ENCODE measurements at places on chromosomes 7 and 10.
A peak's percentile ranks its signal among the peaks of the same experiment; 100 is the strongest.

- no peak for DNase-seq
Measured at GRCh38 chr10:60757420-60757895, 20.8 kb upstream of the CDK1 start.

GRCh38 chr10:73791871-73792400 is 6.5 kb downstream of the ZSWIM8 start:
- DNase-seq = no peak

DNA sequence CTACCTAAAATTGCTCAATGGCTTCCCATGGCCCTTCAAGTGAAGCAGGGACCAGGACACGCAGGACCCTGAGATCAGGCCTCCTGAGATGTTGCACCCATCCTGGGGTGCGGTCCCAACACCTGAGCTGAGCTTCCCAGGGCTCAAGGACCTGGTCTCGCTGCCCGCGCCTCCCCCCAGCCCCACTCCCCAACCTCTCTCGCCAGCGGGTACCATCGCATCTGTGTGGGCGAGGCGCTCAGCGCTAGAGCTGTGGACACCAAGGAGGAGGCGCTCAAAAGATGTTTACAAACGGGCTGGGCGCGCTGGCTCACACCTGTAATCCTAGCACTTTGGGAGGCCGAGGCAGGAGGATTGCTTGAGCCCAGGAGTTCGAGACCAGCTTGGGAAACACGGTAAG is 7.4 kb upstream of the CRYGN start:
- no peak for DNase-seq

GRCh38 chr7:42868480-42868879 is 43.4 kb downstream of the C7orf25 start:
- DNase-seq = no peak

- no peak for DNase-seq
Measured at GRCh38 chr10:60155943-60156683, 233.6 kb downstream of the ANK3 start.

GRCh38 chr10:44934416-44935200 is 23.5 kb downstream of the TMEM72 start:
- DNase-seq = no peak

DNA sequence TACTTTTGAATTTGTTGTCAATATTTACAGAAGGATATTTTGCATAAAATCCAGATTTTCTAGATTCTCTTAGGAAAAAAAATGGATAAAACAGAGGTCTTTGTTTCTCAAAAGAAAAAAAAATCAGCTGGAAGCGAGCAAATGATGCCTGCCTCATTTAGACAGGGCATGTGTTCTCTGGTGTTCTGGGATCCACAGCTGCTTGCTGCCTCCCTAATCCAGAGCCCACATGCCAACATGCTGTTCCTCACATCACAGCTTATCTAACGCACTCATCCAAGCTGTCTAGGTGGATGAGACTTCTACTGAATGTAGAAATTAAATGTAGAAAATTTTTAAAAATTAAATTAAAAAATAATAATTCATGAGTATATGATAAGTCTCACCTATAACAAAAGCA is 630.1 kb downstream of the SORCS1 start:
- DNase-seq = no peak

DNA sequence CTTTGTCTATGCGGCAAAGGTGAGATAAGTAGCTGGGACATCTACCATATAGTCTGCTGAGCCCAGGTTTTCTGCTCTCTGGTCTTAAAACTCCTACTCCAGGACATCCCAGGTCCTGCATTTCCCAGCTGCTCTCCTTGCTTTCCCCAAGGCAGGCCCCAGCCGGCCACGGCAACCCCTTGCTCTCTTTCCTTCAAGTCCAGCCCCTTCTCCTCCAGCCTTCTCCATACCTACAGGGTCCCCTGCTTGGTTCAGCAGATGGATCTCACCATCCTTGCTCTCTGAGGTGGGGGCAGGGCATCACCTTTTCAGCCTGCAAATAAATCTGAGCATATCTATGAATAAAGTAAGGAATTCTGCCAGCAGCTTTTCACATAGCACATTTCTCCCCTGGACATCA is 8.7 kb downstream of the GIMAP5 start:
- no peak for DNase-seq

DNA sequence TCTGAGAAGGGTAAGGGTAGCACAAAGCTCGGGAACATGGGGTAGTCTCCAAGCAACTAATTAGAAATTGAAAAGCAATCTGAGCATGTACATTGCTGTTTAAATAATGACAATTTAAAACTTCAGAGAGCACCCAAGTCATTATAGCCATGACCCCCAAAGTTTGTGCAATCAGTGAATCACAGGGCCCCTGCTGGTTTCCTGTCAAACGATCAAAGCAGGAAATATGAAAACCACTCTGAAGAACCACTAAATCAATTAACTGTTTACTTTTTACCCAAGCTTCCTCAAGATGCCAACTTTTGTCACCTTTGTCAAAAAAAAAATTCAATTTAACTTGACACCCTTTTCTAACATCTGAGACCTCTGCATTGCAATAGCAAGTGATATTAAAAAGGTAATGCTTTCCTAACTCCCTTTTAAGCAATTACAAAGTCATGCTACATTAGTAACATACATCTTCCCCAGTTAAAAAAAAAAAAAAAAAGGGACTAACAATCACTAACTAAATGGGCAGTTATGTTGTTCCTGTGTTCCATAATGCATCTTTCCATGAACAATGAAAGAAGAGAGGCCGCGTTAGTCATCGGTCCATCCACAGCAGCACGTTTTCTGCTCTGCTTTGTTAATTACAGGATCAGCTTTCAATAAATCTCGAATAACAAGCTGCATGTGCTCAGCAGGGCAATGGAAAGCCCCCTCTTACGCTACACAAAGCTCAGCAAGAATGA is 80.6 kb downstream of the ETV1 start:
- no peak for DNase-seq

DNA sequence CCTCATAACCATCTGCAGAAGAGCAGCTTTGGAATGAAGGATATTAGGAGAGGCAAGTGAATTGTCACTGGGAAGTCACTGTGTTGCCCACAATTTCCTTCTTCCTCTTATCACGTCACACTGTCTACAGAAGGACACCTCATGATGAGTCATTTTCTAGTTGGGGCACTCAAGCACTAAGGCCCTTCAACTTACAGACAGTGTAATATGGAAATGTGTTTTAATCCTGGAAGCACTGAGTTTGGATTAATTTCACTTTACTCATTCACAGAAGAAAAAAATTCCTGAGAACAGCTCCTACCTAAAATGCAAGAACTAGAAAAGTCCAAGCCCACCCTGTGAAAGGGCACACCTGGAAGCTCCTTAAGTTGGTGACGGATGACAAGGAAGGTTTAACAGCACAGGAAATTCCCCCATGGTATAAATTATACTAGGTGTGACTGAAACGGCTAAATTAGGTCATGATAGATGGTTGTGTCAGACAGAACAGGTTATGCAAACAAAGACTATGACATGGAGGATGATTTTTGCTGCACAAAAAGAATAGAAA is 56.6 kb downstream of the PARD3 start:
- DNase-seq = no peak

- no peak for DNase-seq
Measured at GRCh38 chr7:81684514-81685269, 85.2 kb downstream of the HGF start.

DNA sequence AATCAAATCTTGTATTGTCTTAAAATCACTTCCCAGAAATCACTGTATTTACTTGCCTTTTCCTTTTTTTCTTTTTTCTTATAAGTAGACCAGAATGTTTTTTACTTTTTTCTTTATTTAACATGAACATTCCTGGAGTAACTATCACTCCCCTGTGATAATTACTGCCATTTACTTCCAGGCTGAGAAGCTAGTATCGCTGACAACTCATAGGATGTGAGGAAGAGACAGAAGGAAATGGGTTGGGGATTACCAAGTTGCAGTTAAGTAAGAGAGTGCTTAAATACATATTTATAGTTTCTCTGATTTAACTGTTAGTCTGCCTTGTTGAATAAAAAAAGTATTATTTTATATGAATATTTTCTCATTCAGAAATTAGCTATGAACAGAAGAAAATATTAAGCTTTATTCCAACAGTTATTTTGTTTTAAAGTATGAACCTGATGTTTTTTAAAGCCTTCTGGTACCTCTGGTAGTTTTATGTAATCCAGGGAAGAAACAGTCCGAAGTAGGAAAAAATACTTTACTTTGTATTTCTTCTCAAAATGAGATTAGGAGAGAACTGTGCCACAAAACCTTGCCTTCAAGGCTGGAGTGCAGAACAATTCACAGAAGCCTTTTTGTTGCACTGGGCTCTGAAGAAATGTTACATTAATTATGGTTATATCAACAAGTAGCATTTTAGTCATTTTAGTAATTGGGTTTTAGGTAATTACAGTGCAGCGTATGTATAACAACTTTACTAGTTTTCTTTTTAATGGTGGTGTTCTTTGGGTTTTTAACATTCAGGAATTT is 72.8 kb downstream of the SHOC2 start:
- no peak for DNase-seq

DNA sequence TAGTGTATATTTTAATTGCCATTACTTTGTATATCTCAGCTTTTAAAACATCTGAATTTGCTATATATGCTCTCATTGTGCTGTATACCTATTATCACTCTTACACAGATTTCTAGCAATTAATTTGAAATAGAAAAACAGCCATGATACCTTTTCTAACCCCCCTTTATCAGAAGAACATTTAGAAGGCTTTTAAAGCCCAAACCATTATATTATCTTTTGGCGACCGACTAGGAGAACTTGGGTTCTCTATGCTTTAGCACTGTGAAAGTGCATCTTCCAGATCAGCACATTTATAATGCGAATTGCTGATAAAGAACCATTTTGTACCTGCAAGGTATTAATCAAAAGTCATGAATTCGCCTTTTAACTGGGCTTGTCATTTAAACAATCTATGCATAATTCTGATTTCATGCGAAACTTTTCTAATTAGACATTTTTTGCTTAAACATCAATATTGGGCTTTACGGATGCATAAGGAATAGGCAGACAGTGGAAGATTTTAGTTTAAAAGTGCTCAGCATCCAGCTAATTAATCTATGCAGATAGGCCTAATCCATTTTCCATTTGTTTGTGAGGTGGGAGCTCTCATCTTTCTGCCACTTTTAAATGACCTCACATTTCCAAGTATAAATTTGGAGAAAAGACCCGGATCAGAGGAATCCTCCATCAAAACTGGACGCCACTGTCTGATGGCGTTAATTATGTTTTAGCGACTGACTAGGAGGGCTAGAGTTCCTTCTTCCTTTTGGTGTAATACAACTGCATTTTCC is 1.2 kb upstream of the MLLT10 start:
- DNase-seq = no peak

GRCh38 chr10:21535494-21535965 is 1.5 kb downstream of the MLLT10 start:
- no peak for DNase-seq

DNA sequence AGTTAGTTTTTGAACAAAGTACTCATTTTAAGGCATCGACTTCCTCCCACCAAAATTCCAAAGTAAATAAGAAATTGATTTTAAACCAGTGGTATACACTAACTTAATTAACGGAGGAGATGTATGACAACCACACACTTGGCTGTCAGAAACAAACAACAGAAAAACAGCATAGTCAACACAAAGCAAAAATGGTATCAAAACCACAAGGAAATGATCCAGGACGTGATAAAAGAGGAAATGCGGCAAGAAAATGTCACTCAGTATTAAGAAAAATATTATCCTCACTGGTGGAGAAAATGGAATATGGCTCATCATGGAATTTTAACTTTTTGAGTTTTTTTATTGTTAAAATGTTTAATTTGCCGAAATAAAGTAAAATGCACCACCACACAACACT is 17.5 kb downstream of the KIAA1549 start:
- DNase-seq = no peak

DNA sequence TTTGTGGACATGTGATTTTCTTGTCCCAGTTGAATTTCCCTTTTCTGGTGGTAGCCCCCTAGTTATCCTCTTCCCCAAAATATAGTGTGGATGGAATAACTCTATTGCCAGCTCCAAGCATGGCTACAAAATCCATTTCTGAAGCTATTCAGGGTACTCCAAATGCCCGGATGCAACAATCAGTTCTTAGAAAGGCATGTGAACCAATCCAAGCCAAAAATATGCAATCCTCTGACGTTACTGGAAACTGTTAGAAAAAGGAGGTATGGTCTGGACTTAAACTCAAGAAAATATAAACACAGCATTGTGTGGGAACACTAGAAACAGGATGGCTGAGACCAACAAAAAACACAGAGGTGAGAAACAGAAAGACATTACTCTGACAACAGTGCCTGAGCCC is 347.0 kb downstream of the GPAM start:
- no peak for DNase-seq

- DNase-seq = no peak
Measured at GRCh38 chr10:89633484-89633883, 11.6 kb downstream of the PANK1 start.

DNA sequence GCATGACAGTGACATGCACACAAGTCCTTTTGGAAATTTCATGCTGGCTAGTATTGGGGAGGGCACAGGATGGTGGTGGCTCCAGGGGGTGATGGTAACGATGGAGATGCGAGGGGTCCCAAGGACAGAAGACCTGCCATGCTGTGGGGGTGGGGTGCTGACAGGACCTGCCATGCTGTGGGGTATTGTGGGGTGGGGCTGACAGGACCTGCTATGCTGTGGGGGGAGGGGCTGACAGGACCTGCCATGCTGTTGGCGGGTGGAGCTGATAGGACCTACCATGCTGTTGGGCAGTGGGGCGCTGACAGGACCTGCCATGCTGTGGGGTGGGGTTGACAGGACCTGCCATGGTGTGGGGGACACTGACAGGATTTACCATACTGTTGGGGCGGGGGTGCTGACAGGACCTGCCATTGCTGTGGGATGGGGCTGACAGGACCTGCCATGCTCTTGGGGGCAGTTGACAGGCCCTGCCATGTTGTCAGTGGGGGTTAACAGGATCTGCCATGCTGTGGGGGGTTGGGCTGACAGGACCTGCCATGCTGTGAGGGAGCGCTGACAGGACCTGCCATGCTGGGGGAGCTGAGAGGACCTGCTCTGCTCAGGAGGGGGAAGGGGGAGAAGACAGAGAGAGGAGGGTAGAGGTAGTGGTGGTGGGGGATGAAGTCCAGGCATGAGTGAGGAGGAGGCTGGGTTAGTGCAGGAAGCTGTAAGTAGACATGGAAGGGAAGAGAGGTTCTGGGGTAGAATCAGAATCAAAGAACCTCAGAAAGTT is 36.2 kb upstream of the RET start:
- no peak for DNase-seq

DNA sequence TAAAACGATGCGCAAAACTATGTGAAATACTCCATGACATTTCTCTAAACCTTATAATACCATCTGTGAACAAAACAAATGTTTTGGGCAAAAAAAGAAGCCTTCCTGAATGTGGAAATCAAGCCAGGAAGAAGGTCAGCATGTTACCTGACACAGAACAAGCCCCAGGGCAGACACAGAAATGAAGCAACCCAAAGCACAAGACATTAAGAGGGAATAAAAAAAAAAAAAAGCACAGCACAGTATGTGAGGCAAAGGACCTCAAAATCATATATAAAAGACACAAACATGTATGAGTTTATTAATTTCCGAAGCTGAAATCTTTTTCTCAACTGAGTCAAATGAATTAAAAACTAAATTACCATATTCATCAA is 161.8 kb downstream of the SKIDA1 start:
- no peak for DNase-seq

DNA sequence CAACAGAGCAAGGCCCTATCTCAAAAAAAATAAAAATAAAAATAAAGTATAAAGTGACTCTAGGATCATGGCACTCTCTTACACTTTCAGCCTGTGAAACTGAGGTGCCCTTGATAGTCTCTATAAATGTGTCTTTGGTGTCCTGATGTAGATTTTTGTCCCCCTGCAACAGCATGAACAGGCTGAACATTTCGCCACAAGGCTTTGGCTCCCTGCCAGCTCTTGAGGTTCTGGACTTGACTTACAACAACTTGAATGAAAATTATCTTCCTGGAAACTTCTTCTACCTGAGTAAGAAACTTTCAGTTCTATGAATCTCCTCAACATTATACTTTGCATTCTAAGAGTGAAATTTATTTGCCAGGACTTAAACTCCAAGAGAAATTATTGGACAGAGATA is 48.1 kb upstream of the BMS1 start:
- DNase-seq = peak; percentile 25

Measured in stimulated activated CD4-positive, alpha-beta T cell treated with anti-CD3 and anti-CD28 coated beads, Interleukin-15, amount 100 ng/mL, for 24 hours (primary cell).